Activated effector memory CD4-positive, alpha-beta T cell treated with Interleukin-2 at 50 U/mL for 16 hours (primary cell): ENCODE measurements at places on chromosomes 7 and 10.

- DNase-seq, result no peak
Measured at GRCh38 chr10:110762849-110763211, 108.9 kb upstream of the PDCD4 start.

DNA sequence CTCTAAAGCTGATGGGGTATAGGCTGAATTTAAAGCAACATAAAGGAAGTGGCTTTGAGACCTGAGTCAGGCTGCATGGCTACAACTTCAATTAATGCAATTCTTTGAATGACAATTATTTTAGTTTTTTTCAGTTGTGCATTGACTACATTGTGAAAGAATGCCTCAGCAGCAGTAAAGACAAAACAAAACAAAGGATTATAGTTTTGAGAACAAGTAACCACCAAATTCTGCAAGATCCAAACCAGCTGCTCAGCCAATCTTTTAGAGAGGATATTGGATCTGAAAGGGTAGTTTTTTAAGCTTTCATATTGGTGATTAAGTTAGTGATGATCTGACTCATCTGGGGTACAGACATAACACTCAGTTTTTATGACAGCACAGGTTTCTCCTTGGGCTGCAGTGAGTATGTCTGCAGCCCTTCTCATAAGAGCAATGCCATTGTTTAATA, 40.6 kb upstream of the ABCA13 start:
- no peak for DNase-seq

GRCh38 chr10:1141261-1141660, 85.1 kb downstream of the WDR37 start:
- no peak for DNase-seq

GRCh38 chr10:102611514-102612087, 32.7 kb upstream of the TRIM8 start:
- DNase-seq, result no peak

DNA sequence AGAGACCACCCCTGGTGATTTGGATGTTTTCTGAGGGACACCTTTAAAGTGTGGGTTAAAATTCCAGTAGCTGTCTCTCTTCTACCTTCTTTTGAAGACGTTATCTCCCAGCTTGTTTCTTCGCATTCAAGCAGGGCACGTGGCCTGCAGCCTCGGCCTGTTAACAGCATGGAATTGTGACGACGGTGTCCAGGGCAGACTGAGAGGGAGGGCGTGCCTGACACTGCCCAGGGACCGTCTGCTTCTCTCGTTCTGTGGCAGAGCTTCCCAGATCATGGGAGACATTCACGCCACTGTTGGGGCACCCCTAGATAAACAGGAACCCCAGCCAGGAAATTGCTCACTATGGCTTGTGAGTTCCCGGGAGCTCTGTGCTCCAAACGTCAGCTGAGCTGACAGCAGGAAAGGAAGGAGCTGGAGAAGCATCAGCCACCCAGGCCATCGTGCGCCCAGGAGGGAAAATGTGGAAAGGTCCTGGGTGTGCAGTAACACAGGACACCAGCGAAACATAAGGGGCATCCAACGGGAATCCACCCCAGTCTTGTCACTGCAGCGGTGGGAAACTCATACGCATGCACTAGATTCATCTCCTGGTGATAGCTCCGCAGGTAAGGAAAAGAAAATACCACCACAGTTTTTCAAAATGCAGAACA, 41.1 kb upstream of the RBM33 start:
- no peak for DNase-seq
